ENCODE measurements at places on chromosomes 2 and 18.

DNA sequence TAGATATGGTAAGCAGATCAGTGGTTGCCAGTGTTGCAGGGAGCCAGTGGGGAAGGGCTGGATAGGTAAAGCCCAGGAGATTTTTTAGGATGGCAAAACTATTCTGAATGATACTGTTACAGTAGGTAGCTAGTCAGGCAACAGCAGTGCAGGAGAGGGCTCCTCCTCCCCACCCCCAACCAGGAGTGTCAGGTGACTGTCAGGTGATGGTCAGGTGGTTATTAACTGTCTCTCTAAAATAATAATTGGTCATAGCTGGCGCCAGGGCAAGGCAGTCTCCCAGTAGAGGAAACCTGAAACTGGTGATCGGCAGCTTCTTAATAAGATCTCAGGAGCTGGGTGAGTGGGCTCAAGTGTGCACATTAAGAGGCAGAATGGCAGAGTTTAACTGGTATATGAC is 201.6 kb upstream of the PARD3B start:
- DNase-seq, result no peak

GRCh38 chr2:10007435-10007834 is 35.9 kb upstream of the KLF11 start:
- DNase-seq, result no peak

DNA sequence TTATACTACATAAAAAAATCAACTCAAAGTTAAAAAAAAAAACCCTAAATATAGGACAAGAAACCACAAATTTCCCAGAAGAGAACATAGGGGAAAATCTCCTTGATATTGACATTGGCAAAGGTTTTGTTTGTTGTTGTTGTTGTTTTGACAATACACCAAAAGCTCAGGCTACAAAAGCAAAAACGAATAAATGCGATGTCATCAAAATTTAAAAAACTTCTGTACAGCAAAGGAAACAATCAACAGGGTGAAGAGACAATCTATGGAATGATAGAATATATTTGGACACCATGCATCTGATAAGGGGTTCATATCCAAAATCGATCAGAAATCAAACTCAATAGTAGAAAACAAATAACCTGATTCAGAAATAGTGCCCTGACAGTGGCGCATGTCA is 65.0 kb upstream of the L3MBTL4 start:
- no peak for DNase-seq

GRCh38 chr18:31946305-31947046 is 3.5 kb upstream of the TRAPPC8 start:
- DNase-seq, result no peak

Measured in stimulated activated CD8-positive, alpha-beta memory T cell treated with anti-CD3 and anti-CD28 coated beads, Interleukin-4, amount 100 ng/mL, for 4 hours (primary cell).